Heart right ventricle (tissue), 16 donors: ENCODE measurements at places on chromosomes 11 and 22. TPM values are rescaled to one million over a fixed set of nuclear protein-coding genes. Genes with fewer than 3 reads are reported as not detected.
A peak's percentile ranks its signal among the peaks of the same experiment; 100 is the strongest.

DNA sequence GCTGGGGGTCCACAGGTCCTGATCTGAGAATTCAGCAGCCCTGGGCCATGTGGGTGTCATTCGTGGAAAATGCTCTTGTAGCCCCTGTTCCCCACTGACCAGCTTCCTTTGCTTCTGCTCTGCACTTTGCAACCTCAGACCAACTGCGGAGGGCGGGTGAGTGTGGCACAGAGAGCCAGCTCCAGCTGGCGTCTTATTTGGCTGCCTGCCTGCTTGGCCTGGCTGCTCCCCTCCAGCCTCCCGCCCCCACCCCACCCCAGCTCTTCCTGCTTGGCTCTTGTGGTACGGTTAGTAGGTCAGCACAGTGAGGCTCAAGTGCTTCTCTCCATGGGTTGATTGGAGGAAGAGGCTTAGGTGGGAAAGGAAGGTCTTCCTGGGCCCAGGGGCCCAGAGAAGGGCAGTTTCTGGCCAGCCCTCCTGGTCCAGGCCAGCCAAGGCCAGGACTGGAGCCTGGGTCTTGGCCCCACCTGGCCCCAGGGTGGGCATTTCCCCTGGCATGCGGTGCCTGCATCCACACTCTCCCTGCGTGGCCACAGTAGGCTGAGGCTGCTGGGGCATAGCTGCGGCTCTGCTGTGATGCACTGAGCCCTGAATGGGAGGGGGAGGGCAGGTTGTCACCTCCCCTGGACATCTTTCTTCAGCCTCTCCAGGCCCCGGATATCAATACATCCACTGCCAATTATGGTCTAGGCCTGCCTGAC lies 26.5 kb downstream of the MYO7A start:
- H3K36me3 ChIP-seq: no peaks in the 10 kb centered on the region
- H3K27me3 ChIP-seq: no peaks in the 10 kb centered on the region
- peak overlapping the region; percentile 21 for H3K27ac ChIP-seq
- H3K4me3 ChIP-seq: no peak overlapping the region

- peaks cover 23% of the 10 kb centered on the region for H3K4me1 ChIP-seq
- peak overlapping the region; percentile 98 for H3K27ac ChIP-seq
- DNase-seq: no peak
These were observed 1.6 kb downstream of the SUN2 start for GRCh38 chr22:38753948-38754750.

Gene C11orf54
- 25.4 TPM for total RNA-seq

DNA sequence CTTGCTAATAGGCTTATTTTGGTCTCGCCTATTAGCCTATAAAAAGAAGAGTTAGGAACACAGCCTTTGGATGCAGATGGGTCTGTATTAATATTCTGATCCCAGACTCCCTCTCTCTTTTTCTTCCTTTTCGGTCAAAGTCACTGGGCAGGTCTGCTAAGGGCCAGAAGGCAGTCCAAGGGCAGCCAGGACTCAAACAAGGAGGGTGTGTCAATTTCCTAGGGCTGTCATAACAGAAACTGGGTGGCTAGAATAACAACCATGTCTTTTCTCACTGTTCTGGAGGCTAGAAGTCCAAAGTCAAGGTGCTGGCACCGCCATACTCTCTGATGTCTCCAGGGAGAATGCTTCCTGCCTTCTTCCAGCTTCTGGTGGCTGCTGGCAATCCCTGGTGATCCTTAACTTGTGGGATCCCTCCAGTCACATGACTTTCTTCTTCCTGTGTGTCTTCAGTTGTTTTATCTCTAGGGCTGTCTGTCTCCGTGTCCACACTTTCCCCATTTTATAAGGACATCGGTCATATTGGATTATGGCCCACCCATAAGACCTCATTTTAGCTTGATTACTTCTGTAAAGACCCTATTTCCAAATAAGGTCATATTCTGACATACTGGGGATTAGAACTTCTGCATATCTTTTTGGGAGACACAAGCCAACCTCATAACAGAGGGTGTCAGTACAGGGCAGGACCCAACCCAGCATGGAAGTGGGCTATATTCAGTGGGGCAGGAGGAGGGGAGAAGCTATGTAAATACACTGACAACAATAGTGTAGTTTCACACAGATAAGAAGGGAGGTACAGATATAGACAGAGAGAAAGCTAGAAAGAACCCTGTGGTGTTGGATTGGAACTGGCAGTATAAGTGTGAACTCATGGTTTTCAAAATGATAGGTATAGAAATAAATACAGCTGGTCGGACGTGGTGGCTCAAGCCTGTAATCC lies 5.9 kb upstream of the CSF2RB start:
- H3K27ac ChIP-seq: no peak overlapping the region
- DNase-seq: no peak
- no peak overlapping the region for H3K4me3 ChIP-seq
- H3K4me1 ChIP-seq: no peaks in the 10 kb centered on the region

Gene INS
- total RNA-seq: not detected

GRCh38 chr11:62108017-62108750 lies 15.6 kb upstream of the INCENP start:
- H3K27me3 ChIP-seq: no peaks in the 10 kb centered on the region
- H3K27ac ChIP-seq: peak overlapping the region; percentile 49
- no peaks in the 10 kb centered on the region for H3K36me3 ChIP-seq

DNA sequence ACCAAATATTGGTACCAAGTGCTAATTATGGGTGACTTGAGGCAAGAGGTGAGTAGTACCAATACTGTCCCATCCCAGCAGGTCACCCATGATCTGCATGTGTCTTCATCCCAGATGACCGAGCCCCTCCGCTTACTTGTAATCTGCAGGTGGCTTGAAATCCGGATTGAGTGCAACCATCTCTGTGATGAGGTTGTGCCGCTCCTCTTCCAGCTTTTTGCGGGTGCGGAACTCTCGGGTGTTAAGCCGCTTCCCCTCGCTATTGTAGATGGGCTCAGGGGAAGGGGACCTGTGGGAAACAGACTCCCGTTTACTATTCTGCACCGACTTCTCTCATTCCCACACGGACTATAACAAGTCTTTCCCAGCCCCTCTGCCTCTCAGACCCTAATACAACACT lies 8.2 kb downstream of the SF1 start:
- H3K4me3 ChIP-seq: no peak overlapping the region
- peaks cover 100% of the 10 kb centered on the region for H3K36me3 ChIP-seq
- H3K4me1 ChIP-seq: peaks cover 36% of the 10 kb centered on the region
- H3K27me3 ChIP-seq: no peaks in the 10 kb centered on the region
- no peak for DNase-seq

Gene RIN1
- 1.7 TPM for total RNA-seq

- H3K4me1 ChIP-seq: no peaks in the 10 kb centered on the region
- no peaks in the 10 kb centered on the region for H3K27me3 ChIP-seq
- H3K27ac ChIP-seq: no peak overlapping the region
- H3K36me3 ChIP-seq: no peaks in the 10 kb centered on the region
These were observed 45.7 kb downstream of the KCNQ1OT1 start for GRCh38 chr11:2653930-2654739.

DNA sequence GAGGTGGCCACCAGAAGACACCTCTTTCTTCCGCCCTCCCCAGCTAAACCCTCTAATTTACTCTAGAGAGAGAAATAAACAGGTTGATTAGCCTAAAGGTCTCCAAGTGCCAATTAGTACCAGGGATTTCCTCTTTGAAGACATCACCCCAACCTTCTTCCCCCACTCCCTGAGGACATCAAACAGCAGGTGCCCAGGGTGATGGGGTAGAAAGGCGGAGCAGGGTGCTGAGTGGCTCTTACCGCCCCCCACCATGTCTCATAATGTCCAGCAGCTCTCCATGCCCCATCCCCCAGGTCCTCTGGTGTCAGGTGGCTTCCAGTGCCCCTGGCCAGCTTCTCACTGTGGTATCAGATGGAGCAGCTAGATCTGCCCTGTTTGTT lies 5.3 kb upstream of the GNAZ start:
- H3K27me3 ChIP-seq: no peaks in the 10 kb centered on the region
- no peak overlapping the region for H3K27ac ChIP-seq
- no peaks in the 10 kb centered on the region for H3K36me3 ChIP-seq
- peaks cover 9% of the 10 kb centered on the region for H3K4me1 ChIP-seq

DNA sequence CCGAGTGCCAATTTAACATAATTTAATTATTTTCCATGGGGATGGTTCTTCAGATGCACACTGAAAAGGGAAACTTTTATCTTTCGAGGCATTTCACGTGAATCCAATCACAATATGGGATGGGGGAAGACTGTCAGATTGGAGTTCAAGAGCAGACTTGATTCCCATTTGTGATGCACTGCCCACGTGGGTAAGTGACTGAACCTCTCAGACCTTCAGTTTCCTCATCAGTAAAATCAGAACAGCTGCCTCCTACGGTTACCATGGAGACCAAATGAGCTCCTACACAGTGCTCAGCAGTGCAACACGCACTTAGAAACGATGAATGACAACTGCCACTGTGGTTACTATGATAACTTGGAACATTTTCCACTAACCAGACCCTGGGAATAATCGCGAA lies 21.7 kb downstream of the KIAA0930 start:
- DNase-seq: no peak
- no peaks in the 10 kb centered on the region for H3K36me3 ChIP-seq
- no peaks in the 10 kb centered on the region for H3K4me1 ChIP-seq

Gene SHISAL1
- 1.3 TPM for total RNA-seq

GRCh38 chr11:74024261-74025029 lies 15.6 kb upstream of the UCP3 start:
- H3K4me1 ChIP-seq: peaks cover 4% of the 10 kb centered on the region
- H3K4me3 ChIP-seq: no peak overlapping the region
- H3K27me3 ChIP-seq: no peaks in the 10 kb centered on the region
- H3K36me3 ChIP-seq: peaks cover 3% of the 10 kb centered on the region
- DNase-seq: no peak
